ENCODE measurements at places on chromosomes 6 and 20.
A peak's percentile ranks its signal among the peaks of the same experiment; 100 is the strongest.

GRCh38 chr20:63890201-63890576, 4.7 kb upstream of the DNAJC5 start:
- DNase-seq = no peak

DNA sequence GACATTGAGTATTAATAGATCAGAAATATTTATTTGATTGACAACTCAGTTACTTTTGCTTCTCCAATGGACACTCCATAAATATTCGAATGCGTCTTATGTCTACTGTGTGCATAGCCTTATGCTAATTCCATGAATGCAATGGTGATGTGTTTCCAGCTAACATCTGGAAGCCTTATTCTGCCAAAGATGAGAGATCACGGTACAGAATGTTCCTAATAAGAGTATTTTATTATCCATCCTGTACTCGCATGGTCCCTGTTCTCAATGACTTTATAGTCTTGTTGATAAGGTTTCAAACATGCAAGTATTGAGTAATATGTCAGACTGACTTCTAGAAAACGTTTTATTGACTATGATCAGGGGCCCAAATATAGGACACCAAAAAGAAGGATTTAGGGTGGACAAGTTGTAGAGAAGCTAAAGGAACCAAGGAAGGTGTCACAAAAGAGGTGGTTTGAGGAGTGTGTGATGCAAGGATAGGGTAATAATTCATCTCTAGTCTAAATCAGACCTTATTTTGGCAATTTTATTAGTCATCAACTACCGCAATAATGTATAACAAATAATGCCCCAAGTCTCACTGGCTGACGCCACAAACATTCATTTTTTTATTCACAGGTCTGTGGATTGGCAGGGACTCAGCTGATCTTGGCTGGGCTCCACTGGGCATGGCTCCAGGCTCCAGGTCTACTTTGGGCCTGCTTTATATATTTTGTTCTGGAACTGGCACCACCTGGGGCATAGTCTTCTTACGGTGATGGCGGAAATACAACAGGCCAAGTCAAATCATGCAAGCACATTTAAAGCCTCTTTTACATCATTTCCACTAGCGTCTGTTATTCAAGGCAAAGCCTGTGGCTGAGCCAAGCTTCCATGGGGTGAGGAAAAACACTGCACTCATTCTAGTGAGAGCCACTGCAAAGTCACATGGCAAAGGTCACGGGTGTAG, 24.5 kb upstream of the CD83 start:
- DNase-seq = no peak

DNA sequence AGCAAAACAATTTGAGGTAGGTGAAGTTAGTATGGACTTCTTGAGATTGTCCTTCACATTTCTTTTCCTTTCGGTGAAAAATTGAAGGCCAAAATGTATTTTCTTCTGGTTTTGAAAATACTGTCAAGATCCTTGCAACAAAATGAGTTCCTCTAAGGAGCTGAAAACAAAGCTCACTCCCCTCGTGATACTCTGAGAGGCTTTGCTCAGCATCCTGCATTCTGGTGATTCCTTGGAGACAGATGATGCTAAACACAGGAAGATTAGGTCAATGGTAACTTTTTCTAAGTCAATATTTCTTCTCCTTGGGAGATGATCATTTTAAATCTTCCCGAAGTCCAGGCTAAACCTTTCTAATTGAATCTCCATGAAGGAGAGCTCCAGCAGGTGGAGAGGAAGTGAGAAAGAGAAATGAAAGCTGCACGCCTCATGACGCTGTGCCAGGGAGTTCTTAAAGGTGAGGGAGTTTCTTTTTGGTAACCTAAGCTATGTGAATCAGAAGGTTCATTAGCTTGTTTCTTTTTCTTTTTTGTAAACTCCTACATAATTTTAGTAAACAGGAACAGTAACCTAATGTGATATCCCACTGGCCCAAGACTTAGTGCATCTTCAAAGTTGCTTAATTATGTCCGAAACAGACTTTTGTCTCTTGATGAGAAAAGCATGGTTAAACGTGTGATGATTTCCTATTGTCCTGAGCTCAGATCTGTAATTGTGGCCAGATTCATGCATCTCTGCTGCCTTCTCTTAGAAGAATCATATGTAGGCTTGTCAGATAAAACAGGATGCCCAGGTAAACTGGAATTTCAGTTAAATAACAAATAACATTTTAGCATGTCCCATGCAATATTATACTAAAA, 15.0 kb downstream of the ESR1 start:
- DNase-seq = no peak

DNA sequence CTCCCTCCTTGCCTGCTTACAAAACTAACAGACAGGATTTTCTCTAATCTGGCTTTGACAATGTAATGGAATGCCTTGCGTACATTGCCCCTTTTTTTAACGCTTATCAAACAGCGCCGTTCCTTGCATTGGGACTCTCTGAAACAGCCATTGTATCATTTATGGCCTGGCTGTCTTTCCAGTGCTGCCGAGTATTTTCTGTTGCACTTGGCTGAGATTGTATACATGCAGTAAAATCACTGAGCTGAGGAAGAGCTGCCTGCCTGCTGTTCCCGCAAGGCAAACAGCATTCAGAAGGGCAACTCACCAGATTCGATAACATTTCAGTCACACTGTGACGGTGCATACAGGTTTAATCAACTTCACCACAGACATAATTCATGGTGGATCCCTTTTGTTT, 106.0 kb downstream of the SH3BGRL2 start:
- DNase-seq = peak; percentile 9

GRCh38 chr6:125067552-125067951, 86.0 kb upstream of the TPD52L1 start:
- DNase-seq = no peak
